8988T (cell line): ENCODE measurements at places on chromosomes 7 and 10.

DNA sequence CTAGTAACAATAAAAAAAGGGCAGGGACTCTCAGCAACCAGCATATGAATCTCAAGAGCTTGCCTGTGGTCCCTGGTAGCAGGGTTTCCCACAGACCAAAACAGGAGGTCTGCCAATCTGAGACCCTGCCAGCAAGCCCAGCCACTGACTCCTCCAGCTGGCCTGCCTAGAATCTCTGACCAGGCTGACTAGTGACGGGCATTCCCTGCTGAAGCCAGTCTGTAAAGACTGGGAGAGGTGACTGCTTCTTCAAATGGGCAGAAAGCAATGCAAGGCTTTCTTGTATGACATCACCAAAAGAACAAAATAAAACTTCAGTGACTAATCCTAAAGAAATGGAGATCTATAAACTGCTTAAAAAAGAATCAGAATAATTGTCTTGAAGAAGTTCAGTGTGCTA lies 249.4 kb downstream of the TCF7L2 start:
- no peak for DNase-seq

GRCh38 chr10:94370501-94370900 lies 7.8 kb upstream of the NOC3L start:
- no peak for DNase-seq

DNA sequence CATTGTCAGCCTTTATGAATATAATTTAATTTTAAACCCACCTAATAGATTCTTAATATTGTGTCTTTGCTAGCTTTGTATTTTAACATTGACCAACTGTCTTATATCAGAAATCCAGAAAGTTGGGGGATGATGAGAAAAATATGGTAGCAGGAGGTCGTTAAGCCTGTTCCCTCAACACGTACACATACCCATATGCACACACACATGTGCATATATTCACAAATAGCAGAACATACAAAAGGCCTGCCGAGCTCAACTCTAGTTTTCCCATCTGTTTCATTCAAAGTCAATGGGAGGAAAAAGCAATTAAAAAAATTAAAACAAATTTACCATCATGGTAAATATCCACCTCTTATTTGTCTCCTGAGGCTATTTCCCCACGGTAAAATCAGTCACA lies 25.9 kb upstream of the PTPRZ1 start:
- no peak for DNase-seq

GRCh38 chr7:36289833-36290661 lies 99.6 kb upstream of the ANLN start:
- no peak for DNase-seq

GRCh38 chr7:55081068-55081467 lies 62.3 kb downstream of the EGFR start:
- no peak for DNase-seq

DNA sequence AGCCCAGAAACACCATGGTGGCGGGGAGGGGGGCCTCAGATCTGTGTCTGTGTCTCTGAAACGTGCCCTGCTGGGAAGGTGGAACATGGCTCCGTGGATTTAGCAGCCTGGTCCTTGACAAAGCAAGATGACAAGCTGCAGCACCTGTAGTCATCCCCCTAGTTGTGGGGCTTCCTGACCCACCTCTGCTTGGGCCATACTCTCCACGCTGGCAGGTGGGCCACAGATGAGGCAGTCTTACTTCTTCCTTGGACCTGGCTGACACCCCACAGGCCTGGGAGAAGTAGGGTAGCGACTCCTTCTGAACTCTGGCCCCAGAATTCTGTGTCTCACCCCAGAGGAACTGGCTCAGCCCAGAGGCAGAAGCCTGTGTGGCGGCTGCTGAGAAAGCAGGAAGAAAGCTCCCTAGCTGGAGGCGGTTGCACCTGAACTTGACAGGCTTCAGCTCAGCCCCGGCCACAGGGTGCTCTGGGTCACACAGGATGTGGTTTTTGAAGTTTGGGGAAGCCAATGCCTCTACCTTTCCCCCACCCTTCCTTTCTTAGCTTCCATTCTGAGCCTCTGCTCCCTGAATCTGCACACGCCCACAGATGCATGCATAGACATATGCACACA lies 113.9 kb downstream of the ABLIM1 start:
- DNase-seq = no peak

DNA sequence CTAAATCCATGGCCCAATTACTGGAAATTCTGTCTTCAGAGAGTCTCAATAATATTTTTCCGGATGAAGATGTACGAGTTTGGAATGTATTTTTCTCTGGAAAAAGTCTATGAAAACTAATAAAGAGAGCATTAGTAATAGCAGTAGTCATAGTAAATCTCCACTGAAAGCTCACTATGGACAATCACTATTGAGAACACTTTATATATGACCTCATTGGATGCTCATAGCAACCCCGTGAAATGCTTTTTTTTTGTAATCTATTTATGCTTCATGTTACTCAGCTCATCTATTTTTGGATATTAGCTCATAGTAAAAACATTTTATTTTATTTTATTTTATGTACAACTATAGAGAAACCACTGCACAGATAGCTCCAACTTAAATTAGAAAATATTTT lies 94.3 kb upstream of the MYO3A start:
- no peak for DNase-seq
